OCI-M1 (cell line): ENCODE measurements at places on chromosomes 3 and 15.

GRCh38 chr15:92930054-92930621 is 30.0 kb downstream of the CHD2 start:
- DNase-seq: no peak

DNA sequence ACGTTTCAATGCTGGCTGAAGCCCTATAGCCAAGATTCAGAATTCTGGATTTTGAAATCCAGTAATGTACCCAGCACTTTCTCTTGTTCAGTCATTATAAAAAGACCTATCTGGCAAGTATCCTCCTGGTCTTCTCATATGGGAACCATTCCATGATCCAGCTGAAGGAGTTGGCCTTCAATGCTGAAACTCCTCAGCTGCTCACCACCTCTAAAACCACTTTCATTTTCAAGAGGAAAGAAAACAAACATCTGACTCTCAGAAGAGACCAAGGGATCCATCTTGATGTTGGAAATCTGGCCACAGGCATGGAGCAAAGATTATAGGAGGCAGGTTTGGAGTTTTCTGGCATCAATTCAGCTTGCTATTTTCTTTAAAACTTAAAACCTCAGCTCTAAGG is 235.4 kb downstream of the FMN1 start:
- DNase-seq: peak; percentile 18

- DNase-seq: peak; percentile 62
These were observed 788 bp upstream of the DLG1 start for GRCh38 chr3:197298945-197299854.

DNA sequence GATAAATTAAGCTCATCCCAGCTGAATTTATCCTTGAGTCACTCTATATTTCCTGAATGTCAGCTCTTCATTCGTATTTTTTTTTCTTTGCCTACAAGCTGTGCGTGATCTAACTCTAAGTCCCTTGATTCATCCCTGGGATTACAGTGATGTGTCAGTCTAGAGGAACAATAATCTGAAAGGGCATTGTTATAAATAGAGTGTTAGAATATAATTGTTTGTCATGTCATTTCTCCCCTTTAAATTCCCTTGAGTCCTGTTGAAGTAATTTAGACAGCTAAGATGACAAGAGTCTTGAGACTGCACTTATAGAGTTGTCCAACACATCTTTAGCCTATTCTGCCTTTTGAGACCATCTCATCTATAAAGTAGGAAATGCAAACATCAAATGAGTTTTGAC is 621.8 kb downstream of the ZIC1 start:
- no peak for DNase-seq

GRCh38 chr3:155188031-155188430 is 105.5 kb downstream of the STRIT1 start:
- DNase-seq: no peak

DNA sequence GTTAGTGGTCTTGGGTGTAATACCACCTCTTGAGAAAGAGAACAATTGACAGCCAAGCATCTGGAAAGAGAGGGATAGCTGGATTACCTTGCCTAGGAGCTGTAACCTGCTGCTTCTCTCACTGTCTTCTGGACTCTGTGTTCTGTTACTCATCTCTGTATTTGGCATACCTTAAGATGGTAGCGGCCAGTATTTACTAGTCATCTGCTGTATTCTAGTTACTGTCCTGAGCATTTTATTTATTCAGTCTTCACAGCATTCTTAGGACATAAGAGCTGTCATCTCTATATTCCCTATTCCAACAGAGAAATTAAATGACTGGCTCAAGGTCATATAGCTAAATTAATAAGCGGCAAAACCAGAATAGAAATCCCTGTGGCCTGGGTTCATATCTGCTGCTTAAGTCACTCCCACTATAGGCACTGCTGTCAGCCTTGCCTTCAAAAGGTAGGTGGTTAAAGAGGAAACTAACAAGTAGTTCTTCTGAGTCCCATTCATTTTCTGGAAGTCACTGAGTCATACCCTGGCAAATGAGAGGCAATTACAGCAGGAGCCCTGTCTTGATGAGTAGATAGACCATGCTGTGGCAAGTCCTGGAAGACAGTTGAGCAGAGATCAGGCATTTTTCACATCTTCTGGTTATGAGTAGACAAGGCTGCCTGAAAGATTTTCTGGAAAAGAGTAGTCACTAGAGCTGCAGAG is 68.2 kb downstream of the RAB7A start:
- DNase-seq: peak; percentile 41

DNA sequence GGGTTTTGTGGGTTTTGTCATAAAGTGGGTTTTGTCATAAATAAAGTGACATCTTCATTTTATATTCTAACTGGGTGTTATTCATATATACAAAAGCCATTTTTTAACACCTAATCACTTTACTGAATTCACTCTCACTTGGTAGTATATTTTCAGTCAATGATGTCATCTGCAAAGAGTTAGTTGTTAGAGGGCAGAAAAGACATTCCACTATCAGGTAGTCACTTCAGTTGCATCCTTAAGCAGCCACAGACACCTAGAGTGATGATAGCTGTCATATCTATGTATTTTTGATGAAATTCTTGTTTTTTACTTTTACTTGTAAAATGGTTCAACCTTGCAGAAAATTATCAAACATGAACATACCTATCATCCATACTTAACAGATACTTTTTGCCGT is 89.0 kb downstream of the DHX36 start:
- DNase-seq: no peak

GRCh38 chr3:168534761-168535160 is 439.0 kb upstream of the GOLIM4 start:
- peak; percentile 37 for DNase-seq

DNA sequence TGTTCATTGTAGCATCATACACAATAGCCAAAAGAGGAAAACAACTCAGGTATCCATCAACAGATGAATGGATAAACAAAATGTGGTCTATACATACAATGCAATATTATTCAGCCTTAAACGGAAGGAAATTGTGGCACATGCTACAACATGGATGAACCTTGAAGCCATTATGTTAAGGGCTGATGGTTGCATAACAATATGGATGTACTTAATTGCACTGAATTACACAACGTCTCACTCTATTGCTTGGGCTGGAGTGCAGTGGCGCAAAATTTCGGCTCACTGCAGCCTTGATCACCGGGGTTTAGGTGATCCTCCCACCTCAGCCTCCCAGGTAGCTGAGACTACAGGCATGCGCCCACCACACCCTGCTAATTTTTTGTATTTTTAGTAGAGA is 7.0 kb upstream of the TMEM62 start:
- no peak for DNase-seq

- DNase-seq: peak; percentile 84
These were observed 4.3 kb downstream of the DAZL start for GRCh38 chr3:16600780-16601536.

GRCh38 chr3:48370333-48370713 is 1.7 kb upstream of the FBXW12 start:
- no peak for DNase-seq

DNA sequence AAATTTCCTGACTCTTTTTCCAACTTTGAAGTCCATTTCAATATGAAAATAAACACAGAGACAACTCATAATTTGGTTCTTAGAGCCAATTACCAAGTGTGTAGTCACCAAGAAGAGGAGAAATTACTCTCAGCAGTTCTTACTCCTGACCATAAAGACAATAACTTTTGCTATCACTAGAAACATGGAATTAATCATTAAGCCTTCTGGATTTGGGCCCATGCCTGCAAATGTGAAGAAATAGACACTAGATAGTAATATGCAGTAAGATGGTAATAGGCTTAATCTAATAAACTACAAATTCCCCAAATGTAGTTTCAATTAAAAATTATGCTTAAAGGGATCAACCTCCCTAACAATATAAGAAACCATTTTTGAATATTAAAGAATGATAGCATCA is 185.1 kb upstream of the AGTR1 start:
- DNase-seq: no peak

- no peak for DNase-seq
These were observed 58.2 kb downstream of the PHLDB2 start for GRCh38 chr3:111917300-111917699.

DNA sequence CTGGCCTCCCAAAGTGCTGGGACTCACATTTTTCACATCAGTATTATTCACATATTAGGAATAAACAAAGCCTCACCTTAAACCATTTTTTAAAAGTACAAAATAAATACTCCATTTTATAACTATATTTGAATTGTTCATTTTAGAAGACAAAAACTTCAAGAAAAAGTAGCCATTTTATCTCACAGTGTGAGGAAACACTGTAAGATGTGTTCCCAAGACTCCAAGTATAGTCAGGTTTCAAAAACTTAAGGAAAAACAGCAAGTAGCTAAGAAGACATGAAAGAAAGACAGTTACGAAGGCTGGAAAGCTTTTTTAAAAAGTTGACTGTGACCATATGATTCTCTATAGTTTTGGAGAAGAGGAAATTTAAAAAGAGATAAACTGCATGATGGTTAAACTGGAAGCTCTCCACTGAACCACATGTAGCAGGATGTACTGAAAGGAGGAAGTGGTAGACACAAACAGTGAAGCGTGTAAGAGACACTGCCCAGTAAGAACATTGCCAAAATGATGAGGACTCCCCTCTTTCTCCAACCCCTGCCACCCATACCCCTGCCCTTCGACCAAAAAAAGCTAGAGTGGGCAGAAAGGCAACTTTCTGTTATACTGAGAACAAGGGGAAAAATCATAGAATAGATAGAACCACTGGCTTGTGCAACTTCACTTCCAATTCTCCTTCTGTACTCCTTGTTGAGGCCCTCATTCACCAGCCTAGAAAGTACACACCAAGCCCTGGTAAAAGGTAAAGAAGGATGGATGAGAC is 6.2 kb upstream of the TMF1 start:
- peak; percentile 28 for DNase-seq

DNA sequence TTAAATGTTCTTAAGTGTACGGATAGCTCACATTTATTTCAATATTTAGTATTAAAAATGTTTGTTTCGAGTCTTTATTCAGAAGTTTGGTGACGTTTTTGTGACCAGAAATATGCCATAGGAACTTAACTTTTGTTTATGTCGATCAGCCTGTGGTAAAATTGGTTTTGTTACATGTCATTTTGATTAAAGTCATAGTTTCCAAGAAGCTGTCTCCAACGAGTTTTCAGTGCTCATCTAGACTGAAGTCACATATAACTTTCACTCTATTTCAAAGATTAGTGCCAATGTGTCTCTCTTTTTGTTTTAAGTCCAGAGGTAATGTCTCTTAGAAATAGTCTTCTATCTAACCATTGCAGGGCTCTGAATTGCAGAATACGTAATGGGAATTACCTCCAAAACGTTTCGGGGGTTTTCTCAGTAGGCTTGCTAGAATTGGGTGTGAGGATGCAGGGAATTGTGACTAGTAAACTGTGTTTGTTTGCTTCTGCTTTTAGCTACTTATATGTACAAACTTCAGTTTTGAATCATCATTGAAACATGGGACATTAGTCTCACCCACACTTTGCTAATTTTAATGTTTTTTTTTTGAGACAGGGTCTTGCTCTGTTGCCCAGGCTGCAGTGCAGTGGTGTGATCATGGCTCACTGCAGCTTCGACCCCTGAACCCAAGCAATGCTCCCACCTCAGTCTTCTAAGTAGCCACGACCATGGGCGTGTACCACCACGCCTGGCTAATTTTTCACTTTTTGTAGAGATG is 3.0 kb downstream of the BUB1B start:
- no peak for DNase-seq

GRCh38 chr3:125406070-125406469 is 30.9 kb upstream of the ZNF148 start:
- DNase-seq: no peak

DNA sequence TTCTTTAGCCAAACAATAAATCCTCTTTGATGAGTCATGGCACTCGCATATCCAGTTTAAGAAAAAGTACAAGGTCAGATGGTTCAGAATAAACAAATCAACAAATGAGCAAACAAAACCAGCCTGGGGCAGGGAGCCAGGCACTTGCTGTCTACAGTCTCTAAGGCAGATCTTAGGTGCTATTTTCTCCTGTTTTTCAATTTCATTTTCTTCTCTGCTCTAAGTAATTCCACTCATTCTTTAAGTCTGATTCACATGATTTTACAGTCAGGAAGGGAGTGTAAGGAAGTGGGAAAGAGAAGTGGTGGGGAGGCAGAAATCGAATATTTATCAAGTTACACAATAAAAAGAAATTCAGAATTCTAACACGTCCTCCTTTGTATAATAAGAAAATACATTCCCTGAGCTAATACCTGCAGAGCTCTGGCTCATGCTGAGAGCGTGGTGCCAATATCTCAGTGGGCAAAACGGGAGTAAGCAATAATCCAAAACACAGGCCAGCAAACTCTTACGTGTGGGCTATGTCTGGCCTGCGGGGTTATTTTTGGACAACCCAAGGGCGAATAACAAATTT is 298.6 kb downstream of the ADAMTS17 start:
- peak; percentile 29 for DNase-seq

GRCh38 chr3:71956069-71956340 is 171.1 kb upstream of the PROK2 start:
- DNase-seq: no peak

DNA sequence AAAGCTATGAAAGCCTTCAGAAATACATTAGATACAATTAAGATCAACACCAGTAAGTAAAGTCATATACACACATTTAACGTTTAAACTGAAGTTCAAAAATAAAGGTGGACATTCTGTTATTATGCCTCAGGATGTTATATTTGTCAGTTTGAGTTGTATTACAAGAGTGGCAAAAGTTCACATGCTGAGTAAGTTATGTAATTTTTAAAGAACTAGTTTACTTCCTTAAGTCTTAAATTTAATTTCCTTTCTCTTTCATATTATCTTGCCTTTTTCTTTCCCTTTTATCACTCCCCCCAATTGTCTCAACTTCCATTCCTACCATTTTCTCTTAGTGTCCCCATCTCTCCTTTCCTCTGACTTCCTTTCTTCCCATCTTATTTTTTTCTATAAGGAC is 4.9 kb upstream of the GPR87 start:
- DNase-seq: no peak

GRCh38 chr3:194890091-194890490 is 204.4 kb downstream of the FAM43A start:
- no peak for DNase-seq

DNA sequence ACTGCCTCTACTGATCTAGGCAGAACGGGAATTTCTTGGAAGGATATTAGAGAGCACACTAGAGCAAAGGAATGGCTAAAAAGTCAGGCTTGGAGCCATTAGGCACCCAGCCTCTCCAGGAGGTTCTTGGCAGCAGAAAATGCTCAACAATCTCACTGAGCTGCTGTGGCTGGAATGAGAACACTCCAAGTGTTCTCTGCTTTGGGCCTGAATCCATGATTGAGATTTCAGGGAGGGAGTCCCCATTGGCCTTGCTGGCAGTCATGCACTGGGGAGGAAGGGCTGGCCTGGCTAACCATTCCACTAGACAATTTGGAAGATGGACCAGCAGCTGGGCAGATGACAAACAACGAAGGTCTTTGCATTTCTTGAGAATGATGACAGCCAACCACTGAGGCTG is 362.6 kb downstream of the SHQ1 start:
- no peak for DNase-seq

DNA sequence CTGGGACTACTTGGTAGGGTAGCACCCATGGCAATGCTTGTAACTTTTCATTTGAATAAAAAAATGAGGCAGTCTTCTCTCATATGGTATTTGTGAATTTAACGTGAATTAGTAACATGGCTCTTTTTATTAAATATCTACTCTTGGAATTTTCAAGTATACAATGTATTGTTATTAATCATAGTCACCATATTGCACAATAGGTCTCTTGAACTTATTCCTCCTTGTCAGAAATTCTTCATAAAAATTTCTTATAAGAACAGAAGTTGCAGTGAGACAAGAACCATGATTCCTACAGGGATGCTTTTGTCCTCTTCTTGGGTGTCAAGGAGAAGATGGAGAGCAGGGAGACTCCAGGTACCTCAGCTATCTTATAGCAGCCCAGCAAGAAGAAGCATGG is 203.8 kb upstream of the FEZF2 start:
- DNase-seq: no peak
